ENCODE measurements at places on chromosomes 2 and 18.

DNA sequence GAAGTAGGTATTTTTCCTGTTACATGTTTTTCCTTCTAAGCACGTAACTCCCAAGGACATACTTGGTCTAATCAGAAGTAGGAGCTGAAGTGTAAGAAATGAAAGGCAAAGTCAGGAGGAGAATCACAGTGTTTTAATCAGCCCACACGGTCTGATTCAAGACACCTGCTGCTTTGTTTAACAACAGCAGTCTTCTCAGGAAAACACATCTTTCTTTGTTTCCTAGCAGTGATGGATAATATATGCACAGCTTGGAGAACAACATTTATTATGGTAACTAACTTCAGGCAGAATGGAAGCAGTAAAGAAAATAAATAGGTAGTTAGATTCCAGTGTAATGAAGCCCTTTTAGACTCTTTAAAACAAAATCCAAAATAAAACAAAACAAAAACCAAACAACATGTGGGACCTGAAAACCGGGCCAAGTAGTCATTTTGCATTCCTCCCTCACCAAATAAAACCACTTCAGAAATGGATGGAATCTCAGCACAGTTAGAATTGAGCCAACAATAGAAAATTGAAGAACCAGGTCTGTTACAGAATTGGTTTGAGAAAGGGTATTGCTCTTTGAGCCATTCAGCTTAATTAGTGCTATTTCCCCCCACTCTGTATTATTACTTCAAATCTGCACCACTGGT, 61.1 kb upstream of the UGP2 start:
- no peak for DNase-seq

DNA sequence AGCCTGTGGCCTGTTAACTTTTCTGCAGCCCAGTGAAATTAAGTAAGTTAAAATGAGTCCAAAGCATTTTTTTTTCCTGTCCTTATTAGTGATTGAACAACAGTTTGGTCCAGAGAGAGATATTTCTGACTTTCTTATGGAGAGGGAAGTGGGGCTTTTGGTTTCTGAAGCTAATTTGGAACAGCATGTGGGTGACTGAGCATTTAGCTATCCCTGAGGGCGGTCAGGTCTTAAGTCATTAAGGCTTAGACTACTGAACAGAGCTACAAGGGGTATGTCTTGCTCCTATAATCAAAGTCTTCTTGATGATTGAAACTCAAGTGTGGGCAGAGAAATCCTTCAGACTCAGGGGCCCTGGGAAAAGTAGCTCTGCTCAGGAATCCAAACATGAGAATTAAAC, 14.0 kb downstream of the ARHGAP25 start:
- no peak for DNase-seq

- no peak for DNase-seq
Observed at GRCh38 chr2:37871456-37872191, 53.5 kb upstream of the RMDN2 start.

DNA sequence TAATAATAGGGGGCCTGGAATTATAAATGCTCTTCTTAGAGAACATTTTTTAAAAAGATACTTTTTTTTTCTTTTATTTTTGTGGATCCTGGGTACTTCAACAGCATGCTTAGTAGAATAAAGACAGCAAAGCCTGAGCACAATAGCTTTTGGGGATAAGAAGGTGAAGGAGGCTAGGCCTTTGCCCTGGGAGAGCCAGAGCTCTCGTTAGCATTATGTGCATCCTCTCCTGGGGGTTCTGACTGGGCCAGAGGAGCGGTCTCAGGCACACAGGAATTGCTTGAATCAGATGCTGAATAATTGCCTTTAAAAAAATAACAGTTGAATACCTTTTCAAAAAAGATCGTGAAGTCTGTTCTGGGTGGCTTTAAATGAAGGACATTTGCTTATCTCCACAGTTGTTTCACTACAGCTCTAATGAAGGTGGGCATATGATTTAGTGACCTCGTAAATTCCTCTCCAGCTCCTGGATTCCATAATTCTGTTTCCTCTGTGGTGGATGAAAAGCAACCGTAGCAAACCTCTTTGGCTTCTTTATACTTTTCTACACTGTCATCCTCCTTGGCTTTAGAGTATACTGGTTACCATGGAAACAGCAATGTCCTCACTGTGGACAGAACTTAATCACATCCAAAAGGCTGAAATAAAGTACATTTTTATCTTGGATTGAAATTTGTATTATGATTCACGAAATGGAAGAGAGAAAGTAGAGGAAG, 133.8 kb downstream of the MAIP1 start:
- DNase-seq: no peak

DNA sequence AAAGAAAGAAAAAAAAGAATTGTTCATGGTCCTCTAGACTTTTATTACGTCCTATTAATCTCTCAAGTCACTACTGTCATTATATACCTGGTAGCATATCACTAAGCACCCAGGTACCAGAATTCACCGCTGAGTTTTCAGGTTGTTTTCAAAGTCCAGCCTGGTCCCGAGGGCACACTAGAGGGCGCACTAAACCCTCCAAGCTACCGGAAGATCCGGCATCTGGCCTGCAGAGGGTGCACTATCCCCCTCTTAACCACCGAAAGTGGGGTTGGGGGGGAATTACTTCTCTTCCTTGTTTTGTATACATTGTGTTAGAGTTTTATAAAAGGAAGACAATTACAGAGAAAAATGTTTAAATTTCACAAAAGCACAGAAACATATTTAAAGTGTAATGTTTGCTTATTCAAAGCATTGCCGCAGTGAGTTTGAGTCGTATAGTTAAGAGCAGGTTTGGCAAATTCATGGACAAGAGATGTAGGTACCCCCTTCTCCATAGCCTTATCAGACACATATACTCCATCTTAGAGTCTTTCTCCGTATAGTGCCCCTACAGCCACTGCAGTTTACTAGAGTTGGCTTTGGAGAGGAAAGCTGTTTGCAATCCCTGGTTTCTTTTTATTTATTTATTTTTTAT, 19.2 kb downstream of the MOGAT1 start:
- DNase-seq: peak; percentile 76

DNA sequence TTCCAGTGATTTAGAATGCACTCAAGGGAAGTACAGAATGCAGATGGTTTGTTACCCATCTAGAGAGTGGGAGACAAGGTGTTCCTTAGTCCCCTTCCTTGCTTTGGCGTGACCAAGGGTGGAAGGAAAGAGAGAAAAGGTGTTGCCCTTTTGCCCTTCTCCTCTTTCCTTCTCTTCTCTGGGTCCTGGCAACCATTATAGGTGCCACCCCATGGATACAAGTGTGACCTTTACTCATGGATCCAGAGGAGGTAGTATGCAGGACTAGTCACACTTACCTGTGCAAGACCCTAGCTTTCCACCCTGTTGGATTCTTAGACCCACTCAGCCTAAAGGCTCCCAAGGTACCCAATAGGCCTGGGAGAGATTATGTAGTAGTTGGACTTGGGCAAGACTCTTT, 11.6 kb upstream of the RBFA start:
- no peak for DNase-seq

DNA sequence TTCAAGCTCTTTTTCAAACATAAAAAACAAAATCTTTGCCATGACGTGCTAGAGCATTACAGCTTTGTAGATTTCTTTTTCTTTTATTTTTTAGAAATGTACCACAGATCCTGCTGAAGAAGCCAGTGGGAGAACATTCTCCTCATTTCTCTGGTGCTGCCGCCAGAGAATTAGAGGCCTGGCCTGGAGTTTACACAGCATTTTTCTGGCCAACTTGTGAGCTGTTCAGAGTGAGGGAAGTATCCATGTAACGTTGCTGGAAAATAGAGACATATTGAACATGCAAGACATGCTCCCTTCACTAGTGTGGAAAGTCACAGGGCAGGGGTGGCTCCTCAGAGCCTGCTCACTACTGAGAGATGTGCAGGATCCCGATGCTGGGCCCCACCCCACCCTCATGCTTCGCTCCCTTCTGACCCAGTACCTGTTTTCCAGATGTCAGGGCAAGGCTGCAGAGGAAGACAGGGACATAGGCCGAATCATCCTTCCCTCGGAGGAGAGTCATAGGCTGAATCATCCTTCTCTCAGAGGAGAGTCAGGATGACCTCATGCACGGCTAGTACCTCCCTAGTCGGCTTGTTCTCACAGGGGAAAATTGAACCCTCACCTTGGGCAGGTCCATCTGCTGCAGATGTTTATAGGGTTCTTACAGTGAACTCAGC, 298.5 kb downstream of the INSIG2 start:
- DNase-seq: no peak

DNA sequence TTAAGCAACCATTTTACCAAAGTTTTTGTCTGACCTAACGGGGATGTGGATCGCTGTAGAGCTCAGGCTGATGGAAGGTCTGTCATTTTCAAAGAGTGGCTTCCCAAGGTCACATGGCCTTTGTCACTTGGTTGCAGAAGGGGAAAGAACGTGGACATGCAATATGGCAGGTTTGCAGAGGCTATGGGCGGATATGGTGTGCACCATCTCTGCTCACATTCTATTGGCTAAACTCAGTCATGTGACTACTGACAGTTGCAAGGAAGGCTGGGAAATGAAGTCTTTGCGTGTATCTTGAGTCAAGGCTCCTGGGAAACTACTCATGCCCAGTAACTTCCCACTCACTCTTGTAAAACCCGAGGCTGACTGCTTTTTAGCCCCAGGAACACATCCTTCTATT, 96.8 kb downstream of the ST6GAL2 start:
- no peak for DNase-seq

DNA sequence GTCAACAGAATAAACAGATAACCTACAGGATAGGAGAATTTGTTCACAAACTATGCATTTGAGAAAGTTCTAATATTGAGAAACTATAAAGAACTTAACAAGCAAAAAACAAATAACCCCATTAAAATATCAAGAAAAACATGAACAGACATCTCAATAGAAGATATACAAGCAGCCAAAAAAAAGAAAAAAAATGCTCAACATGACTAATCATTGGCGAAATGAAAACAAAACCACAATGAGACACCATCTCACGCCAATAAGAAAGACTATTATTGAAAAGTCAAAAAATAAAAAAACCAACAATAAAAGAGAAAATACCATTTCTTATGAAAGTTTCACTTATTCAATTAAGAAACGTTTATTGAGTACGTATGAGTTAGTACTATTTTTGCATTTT, 800.5 kb downstream of the CBLN2 start:
- no peak for DNase-seq

DNA sequence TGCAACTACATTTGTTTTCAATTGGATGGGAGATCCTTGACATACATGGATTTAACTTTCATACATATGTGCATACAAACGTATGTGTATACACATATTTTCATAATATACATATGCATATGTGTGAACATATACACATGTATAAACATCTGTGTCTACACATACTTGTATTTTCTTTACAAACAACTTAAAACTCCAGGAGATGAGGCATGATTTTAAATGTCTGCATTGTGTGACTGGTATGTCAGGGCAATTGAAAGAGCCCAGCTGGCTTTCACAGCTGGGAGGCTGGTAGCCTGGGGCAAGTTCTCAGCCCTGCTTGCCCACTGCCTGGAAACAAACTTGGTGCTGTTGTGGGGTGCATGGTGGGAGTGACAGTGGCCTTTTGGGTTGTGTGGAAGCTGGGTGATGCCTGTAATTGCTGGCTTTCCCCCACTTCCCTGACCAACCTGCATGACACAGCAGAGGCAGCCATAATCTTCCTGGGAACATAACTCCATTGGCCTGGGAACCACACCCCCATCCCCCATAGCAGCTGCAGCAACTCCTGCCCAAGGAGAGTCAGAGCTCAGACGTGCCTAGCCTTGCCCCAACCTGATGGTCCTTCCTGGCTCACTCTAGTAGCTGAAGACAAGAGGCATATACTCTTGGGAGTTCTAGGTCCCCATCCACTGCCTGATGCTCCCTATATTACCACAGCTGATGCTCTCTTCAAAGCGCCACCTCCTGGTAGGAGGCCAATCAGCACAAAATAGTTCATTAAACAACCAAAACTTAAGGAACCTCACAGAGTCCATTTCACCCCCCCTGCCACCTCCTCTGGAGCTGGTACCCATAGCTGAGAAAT, 158.3 kb downstream of the CERS6 start:
- no peak for DNase-seq

DNA sequence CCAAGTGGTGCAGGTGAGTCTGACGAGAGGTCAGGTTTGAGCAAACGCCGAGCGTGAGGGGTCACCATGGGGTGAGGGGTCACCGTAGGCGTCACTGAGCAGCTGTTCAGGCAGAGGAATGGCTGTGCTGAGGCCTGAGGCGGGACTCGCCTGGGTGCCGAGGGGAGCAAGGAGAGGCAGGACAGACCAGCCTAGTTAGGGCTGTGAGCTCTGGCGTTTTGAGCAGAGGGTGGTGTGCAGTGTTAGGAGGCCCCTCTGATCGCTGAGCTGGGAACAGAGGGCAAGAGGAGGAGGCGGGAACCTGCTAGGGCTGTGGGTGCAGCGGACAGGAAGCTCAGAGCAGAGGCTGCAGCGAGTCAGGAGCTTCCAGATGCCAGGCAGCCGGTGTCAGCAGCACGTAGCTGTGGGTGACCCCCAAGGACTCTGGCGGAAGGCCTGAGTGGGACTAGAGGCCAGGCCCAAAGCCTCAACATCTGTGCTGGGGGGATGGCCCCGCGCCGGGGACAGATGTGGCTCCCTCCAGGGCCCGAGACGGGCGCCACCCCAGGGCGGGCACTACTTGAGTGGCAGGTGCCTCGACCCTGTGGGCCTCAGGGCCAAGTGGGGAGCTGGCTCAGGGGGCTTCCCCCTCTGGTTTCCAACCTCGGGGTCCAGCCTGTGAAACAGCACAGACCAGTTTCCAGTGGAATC, 55.7 kb downstream of the KCNG2 start:
- DNase-seq: no peak

GRCh38 chr2:239212121-239212928, 188.5 kb downstream of the HDAC4 start:
- DNase-seq: peak; percentile 22

GRCh38 chr2:113962692-113963480, 73.0 kb downstream of the ACTR3 start:
- DNase-seq: no peak

GRCh38 chr18:74905247-74905646, 303.7 kb downstream of the PTGR3 start:
- DNase-seq: peak; percentile 30

DNA sequence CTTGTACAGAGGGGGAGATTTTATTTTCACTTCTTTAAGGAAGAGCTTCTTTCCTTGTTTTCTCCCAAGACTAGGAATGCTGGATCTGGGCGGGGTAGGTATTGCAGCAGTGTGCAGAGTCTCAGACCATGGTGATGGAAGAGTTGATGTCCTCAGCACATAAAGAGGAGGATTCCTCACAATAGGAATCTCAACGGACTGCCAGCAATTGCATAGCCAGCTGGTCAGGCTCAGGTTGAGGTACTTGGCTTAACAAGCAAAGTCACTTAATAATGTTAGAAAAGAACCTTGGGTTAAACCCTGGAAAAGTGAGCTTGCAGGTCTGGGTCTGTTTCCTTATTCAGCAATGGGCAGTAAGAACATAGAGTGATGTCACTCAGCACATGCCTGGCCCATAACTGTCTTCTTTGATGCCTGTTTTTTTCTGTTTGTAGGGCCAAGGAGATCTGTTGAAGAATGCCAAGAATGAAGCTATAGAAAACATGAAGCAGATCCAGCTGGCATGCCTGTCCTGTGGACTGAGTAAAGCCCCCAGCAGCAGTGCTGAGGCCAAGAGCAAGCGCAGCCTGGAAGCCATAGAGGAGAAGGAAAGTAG, 342.1 kb downstream of the PLCL1 start:
- DNase-seq: no peak

Measured in left ventricle myocardium superior (tissue), 1 donor.